MM.1S (cell line): ENCODE measurements at places on chromosomes 13 and 19.

- DNase-seq = no peak
Measured at GRCh38 chr19:15099017-15099582, 8.1 kb upstream of the SYDE1 start.

GRCh38 chr13:48879854-48880253, 95.9 kb upstream of the FNDC3A start:
- no peak for DNase-seq

DNA sequence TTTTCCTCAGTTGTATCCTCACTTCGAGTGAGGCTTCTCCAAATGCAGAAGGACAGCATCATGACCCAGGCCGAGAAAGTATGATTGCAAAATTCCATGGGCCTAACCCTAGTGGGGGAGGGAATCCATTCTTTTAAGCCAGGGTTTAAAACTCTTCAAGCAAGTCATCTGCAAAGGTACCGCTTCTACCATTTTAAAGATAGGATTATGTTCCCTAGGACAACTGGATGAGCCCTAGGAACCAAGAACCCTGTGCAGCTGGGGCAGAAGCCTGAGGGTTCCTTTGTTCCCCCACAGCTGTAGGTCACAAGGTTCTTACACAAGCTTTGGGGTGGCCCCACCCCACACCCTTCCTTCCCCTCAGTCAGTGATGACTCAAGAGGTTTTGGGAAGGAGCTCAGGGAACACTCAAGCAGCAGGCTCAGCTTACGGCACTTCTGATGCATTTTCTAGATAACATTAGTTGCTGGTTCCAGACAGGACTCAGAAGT, 13.5 kb downstream of the ARL11 start:
- DNase-seq = no peak

GRCh38 chr13:25587326-25587980, 215.7 kb downstream of the ATP8A2 start:
- DNase-seq = no peak

GRCh38 chr19:1360818-1361461, 22.8 kb upstream of the NDUFS7 start:
- no peak for DNase-seq

GRCh38 chr19:15962319-15962718, 13.5 kb downstream of the OR10H4 start:
- no peak for DNase-seq

DNA sequence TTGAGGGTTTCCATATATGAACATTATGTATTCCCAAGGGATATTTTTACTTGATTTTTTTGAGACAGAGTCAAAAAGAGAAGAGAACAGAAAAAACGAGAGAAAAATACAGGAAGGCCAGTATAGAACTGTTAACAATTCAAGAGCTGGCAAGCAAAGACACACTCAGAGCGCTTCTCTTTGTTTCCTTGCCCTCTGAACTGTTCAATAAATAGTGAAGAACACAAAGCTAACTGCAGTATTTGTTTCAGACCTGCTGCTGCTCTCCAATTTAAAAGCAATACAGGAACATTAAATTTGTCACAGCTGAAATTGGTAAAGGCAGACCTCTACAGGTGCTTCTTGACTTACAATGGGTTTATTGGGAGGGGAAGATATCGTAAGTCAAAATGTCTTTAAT, 14.0 kb upstream of the NEK3 start:
- no peak for DNase-seq

- no peak for DNase-seq
Measured at GRCh38 chr19:34633802-34634201, 43.2 kb downstream of the SCGB2B2 start.

GRCh38 chr19:3657395-3657769, 30.8 kb upstream of the CACTIN start:
- DNase-seq = no peak

DNA sequence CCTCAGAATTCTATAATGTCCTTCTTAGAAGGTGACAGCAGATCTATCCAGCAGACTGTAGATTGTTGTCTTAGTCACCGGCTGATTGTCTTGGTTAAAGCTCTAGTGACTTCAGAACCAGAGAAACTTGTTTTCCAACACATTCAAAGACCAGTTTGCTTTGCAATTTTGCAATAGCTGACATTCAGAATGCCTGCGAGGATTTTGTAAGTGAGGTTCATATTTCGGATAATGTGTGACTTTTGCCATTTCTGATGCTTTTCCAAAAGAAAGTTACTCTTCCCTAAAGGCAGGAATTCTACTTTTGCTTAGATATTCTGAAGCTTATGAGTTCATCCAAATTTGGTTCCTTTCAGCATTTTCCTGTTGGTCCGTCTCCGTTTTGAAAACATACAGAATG, 13.2 kb downstream of the SPINT2 start:
- no peak for DNase-seq

GRCh38 chr19:12137221-12137940, 2.8 kb downstream of the ZNF20 start:
- peak; percentile 14 for DNase-seq

GRCh38 chr19:35247526-35248309, 1.1 kb upstream of the LSR start:
- peak; percentile 87 for DNase-seq

- DNase-seq = no peak
Measured at GRCh38 chr13:45851956-45852355, 403 bp upstream of the SIAH3 start.

GRCh38 chr19:46239193-46240024, 9.9 kb downstream of the IGFL1 start:
- no peak for DNase-seq

GRCh38 chr13:91347996-91348905, 764 bp downstream of the MIR17HG start:
- DNase-seq = peak; percentile 31

DNA sequence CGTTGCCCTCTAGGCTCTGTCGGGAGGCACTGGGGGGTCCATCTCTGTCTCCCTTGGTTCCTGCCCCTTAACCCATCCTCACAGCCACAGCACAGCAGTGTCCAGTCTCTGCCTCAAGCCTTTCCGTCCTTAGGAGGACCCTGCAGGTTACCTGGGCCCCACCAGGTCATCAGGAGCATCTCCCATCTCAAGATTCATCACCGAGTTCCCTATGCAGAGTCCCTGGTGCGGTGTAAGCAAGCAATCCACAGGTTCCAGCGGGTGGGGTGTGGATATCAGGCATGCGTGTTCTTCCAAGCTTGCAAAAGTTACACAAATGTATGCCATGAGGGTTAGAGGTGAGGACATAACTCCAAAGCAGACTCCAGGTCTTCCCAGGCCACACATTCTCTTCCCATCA, 20.9 kb upstream of the GAS6 start:
- DNase-seq = no peak

DNA sequence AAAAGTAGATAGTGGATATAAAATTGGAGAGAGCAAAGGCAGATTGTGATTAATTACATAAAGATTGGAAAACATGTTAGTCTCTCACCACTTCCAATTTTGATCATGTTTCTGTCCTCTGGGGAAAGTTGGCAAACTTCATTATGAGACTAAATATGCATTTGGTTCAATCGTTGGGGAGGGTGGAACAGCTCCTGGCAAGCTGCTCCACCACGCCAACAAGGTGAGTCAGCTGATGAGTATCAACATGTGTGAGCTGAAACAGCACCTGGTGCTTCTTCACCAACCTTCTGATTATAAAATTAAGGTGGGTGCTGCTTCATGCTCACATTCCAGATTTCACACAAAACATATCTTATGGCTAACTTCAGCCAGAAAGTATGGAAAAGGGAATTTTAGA, 1784.6 kb downstream of the SLITRK5 start:
- no peak for DNase-seq

DNA sequence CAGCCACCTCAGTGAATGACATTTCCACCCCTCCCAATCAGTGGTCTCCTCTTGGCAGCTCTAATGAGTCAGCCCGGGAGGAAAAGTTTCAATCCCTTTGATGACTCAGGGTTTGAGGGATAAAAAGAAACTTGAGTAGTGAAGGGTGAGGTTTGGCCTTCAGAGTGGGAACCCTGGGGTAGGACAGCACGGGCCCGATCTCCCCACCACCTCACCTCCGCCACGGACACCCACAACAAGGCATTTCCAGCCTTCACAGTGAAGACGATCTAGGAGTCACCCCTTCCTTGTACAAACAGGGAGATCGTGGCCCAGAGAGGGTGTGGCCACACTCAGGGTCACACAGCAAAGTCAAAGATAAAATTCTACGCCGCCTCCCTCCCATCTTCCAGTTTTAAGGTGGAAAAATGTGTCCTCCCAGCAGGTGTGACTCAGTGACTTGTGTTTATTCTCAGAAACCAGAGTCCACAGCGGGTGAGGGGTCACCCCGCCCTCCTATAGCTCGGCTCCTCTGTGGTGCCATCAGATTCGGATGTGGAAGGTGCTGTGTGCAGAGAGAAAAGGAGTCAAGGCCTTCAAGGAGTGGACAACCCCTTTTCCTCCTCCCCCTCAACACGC, 12.3 kb downstream of the CIB3 start:
- DNase-seq = no peak

DNA sequence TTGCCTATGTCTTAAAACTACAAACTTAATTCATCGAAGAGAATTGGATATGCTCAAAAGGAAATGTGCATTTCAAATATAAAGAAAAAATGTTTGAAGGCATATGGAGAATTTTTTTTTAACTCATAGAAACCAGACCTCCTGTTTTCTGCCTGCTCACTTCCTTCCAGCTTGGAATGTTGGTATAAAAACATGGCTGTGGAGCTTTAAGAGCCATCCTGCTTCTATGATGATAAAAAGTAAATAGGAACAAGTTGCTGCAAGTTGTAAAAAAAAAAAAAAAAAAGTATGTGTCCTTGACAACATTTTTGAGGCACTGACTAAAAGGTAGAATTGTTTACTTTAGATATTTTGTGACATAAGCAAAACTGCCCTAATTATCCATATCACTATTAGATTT, 1230.7 kb downstream of the PCDH9 start:
- DNase-seq = no peak

DNA sequence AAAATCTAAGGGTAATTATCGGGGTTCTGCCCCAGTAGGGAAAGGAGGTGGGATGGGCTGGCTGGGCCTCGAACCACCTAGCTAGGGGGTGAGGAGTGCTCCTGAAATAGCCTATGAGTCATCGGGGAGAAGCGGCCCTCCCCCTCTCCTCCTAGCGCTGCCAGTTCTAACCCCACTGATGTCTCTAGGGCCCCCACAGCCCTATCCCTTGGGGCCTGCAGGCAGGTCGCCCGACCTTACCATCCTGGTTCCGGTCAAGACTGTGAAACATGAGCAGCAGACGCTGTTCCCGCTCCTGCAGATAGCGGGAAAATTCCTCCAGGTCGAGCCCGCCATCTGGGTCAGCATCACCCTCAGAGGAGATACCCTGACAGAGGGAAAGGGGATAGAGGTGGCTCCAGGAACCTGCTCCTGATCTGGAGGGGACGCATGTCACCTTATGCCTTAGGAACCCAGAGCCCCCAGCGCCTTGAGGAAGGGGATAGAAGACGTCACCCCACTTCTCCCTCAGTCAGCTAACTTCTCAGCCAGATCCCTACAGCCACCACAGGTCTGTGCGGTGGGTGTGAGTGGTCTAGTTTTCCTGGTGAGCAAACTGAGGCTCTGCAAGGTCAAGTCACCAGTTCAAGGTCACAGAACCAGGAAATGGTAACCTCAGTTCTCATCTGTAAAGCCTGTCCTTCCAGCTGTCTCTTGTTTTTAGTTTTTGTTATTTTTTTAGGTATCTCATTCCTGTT, 1.5 kb downstream of the SLC25A23 start:
- no peak for DNase-seq

- no peak for DNase-seq
Measured at GRCh38 chr13:32476021-32476731, 48.2 kb upstream of the N4BP2L1 start.
